ENCODE measurements at places on chromosomes 7 and 10.
A peak's percentile ranks its signal among the peaks of the same experiment; 100 is the strongest.

- DNase-seq: no peak
Measured at GRCh38 chr7:103686064-103686463, 240.1 kb upstream of the SLC26A5 start.

DNA sequence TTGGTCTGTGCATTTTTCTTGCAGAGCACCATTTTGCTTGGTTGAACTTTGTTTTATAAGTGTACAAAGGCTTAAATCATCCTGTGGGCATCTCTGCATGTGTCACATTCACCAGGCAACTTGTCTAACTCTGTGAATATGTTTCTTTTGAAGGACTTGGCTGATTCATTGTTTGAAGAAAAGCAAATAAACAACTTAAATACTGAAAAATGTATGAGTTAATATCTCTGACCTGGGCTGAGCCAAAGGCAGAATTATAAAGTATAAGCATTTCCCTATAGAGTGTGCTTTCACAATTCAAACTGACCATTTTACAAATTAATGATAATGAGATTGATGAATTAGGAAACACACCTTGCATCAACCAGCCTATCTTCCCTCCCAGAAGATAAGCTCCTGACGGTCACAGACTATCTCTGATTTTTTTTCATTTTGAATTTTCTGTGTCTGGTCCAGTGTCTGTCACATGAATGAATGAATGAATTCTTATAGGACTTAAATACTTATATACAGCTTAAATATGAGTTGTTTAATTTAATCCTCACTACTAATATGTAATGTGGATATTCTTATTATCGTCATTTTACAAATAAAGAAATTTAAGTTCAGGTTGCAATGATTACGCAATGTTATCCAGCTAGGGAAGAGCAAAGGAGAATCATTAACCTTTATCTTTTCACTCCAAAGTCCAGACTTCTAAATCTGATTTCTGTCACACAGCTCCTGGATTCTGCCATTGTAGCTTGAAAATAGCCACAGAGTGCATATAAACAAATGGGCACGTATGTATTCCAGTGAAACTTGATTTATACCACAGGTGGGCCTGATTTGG lies 182.0 kb upstream of the PHYHIPL start:
- peak; percentile 28 for DNase-seq

GRCh38 chr7:157589680-157590079 lies 252.9 kb downstream of the DNAJB6 start:
- no peak for DNase-seq

DNA sequence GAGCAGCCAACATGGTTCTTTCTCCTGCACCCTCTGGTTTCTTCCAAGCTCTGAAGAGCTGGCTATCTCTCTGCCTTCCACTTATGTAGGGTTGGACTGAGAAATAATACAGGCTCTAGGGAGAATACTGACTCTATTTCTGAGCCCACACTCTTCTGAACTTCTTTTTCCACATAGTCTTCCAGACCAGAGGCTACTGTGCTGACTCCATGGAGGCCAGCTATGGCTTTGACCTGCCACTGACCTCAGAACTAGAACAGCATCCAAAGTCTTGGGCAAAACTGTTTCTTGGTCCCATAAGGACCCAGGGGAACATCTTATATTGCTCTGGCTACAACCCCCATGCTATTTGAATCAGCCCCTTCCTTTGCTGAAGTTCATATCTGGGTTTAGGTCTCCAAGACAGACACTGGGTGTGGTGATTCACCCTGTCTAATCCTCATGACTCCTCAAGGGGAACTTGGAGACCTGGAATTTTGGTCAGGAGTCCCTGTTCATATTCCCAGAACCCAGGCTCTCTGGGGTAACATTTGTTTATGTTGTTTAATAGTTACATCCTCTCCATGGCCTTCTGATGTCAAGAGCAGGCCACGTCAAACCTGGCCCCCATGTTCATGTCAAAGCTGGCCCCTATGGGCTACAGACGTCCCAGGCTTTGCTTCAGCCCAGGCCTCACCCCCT lies 12.1 kb upstream of the PLAU start:
- DNase-seq: no peak

GRCh38 chr10:3057946-3058345 lies 9.4 kb upstream of the PFKP start:
- DNase-seq: no peak

- DNase-seq: no peak
Measured at GRCh38 chr7:51034521-51035264, 252.0 kb upstream of the GRB10 start.

- no peak for DNase-seq
Measured at GRCh38 chr10:122243550-122243949, 27.5 kb upstream of the BTBD16 start.

- no peak for DNase-seq
Measured at GRCh38 chr10:33276282-33276923, 58.1 kb downstream of the NRP1 start.

- no peak for DNase-seq
Measured at GRCh38 chr10:24363070-24363469, 154.1 kb downstream of the KIAA1217 start.

GRCh38 chr10:28400681-28401080 lies 97.8 kb upstream of the MPP7 start:
- DNase-seq: no peak

DNA sequence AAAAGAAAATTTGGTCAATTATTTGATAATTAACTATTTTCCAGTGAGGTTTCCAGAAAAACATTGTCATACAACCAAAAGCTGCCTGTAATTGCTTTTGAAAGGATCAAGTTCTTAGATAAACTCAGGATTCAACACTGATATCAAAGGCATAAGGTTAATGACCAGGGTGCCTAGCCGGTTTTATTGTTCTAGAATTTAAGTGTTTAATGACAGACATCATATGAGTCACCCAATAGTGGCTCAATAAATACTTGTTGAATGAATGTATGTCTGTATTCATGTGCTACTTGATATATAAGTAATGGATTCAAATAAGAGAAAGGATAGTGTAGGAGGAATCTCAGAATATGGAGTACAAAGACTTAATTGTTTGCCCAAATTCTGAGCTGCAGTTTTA lies 196.1 kb upstream of the LRGUK start:
- no peak for DNase-seq

- DNase-seq: no peak
Measured at GRCh38 chr7:28882869-28883470, 75.2 kb downstream of the TRIL start.

GRCh38 chr10:87931836-87932230 lies 68.4 kb downstream of the PTEN start:
- DNase-seq: no peak

DNA sequence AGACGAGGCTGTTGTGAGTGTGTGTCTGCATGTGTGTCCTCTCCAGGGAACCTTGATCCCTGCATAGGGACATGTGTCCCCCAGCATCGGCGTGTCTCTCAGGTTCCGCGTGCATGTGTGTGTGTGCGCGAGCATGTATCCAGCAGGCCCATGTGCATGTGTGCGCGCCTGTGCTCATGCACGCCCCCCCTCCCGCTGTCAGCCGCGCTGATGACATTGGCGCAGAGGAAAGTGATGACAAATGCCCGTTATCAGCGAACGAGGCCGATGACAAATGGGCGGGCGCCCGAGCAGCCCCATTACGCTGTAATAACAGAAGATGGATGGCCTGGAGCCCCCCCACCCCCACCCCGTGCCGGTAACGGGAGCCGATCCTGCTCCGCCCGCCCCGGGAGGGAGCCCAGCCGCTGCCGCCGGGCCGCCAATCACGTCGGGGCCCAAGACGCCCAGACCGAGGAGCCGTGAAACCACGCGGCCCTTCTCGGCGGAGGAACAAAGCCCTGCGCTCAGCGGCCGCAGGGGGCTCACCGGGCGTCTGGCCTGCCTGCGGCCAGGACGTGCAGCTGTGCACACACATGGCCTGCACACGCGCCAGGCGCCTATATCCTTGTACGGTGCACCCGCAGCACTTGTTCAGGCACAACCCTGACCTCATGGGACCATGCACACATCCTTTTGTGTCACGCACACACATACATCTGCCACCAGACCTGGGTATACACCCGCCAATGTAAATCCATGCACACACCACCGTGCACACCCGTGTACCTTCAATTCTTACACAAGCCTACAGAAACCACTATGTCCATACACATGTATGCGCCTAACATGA lies 21.5 kb downstream of the POLL start:
- no peak for DNase-seq

DNA sequence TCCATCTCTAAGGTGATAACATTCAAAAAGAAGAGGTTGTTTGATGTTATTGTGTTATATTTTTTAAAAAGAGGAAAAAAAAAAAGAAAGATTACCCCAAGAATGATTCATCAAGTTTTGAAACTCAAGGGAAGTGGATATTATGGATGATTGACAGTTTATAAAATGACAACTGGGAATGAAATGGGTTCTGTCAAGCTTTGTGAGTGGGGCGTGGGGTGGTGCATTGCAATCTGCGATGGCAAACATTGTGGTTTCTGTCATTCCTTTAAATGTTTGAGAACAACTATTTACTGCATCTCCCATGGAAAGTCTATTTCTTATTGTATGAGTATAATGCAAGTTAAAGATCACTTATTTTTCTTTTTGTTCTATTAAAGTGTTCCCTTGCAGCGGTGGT lies 297.0 kb downstream of the CCDC3 start:
- DNase-seq: no peak

DNA sequence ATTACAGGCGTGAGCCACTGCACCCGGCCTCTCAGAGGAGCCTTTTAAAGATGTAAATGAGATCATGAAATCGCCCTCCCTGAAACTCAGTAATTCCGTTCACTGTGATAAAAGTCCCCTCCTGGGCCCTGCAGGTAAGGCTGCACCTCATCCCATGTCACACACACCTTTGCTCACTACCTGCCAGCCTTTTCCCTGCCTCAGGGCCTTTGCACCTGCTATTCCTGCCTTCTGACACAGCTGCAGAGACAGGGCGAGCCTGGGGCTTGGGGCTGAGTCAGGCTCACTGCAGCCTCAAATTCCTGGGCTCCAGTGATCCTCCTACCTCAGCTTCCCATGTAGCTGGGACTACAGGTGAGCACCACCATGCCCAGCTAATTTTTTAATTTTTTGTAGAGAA lies 118.8 kb downstream of the MYL10 start:
- no peak for DNase-seq

- no peak for DNase-seq
Measured at GRCh38 chr7:116145245-116145852, 65.0 kb upstream of the TES start.

DNA sequence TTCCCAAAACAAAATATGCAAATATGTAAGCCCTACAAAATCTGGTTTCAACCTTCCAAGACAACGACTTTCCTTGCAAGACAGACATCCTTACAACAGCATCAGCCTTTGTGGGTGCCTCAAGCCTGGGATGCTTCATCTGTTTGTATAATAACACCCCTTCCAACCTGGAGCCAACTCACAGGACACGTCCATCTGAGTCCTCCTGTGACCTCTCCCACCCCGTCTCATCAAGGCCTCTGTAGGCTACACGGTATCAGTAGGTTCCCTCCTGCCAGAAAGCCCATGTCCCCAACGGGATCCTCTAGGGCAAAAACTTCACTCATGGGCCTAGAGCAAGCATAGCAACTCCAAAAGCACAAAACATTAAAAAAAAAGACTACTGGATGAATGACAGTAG lies 173.2 kb downstream of the TNS3 start:
- DNase-seq: no peak

DNA sequence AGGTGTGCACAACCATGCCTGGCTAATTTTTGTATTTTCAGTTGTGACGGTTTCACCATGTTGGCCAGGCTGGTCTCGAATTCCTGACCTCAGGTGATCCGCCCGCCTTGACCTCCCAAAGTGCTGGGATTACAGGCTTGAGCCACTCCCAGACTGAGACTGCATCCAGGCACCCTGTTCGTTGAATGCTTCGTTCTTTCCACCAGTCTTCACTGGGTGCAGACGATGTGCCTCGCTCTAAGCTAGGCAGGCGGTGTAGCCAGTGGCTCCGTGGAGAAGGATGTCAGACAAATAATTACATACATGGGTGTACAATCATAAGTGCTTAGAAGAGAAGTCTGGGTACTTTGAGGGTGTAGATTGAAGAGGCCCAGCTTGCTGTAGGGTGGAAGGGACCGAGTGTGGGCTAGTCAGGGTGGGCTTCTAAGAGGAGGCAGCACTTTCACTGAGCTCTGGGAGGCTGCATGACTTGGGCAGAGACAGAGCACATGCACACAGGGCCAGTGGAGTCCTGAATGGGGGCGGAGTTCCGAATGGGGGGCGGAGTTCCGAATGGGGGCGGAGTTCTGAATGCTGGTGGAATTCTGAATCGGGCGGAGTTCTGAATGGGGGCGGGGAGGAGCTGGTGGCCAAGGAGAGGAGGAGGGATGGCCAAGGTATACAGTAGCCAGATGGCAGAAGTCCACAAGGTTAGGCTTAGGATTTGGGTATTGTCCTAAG lies 74.3 kb downstream of the COL26A1 start:
- no peak for DNase-seq

DNA sequence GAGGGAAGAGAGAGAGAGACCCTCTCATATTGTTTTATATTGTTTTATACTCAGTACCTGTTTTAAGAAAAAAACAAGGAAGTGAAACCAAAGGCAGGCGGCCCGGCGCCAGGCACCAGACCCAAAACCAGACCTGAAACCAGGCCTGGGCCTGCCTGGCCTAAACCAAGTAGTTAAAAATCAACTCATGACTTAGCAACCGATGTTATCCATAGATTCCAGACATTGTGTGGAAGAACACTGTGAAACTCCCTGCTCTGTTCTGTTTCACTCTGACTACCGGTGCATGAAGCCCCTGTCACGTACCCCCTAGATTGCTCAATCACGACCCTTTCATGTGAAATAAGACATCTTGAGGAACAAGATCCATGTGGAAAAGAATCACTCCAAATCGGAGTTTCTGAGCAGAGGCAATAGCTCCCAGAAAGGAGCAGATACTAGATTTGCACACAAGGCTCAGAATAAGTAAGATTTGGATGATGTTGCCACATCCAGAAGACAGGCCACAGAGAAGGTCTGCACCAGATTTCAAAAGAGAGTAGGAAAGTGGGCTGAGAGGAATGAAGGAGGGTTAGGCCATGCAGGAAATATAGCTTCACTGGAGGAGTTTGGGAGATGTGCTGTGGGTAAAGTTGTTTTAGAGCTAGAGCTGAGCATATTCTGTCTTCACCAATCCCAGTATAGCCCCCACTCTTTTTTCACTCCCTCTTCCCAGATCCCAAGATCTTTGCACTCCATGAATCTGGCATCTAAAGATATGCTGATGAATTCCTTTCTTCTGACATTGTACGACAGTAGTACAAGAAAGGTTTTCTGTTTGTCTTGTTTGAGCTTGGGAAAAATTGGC lies 8.8 kb upstream of the ZNF248 start:
- no peak for DNase-seq

- DNase-seq: no peak
Measured at GRCh38 chr10:61835069-61835945, 66.2 kb upstream of the ARID5B start.

- no peak for DNase-seq
Measured at GRCh38 chr7:117247809-117248208, 75.0 kb downstream of the WNT2 start.

- no peak for DNase-seq
Measured at GRCh38 chr10:79031723-79032122, 37.0 kb upstream of the ZMIZ1 start.

- DNase-seq: no peak
Measured at GRCh38 chr7:27133409-27134231, 3.1 kb upstream of the HOXA4 start.

DNA sequence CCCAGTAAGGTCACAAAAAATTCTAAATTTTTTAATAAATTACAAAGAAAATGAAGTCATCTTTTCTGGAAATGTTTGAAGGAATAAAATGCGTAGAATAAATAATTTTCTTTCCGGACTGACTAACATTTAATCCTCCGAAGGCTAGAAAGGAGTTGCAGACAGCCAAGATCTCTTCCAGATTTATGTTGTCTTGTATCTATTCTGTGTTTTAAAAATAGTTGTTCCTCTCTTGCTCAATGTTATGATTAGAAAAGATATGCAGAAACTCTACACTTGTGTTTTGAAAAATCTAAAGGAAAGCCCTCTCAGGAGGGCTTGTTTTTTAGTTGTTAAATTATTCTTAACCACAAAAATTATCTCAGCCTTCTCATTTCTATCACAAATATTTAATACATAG lies 70.7 kb downstream of the MACC1 start:
- no peak for DNase-seq
